AG04450 (cell line): ENCODE measurements at places on chromosomes 2 and 18. TPM values are rescaled to one million over a fixed set of nuclear protein-coding genes. Genes with fewer than 3 reads are reported as not detected.

PRSS56 gene
- not detected in 2 replicates for polyA plus RNA-seq

HTR2B gene
- polyA plus RNA-seq = 1.2 TPM in 2 replicates

SRD5A2 gene
- not detected in 2 replicates for polyA plus RNA-seq

GCKR gene
- 0.14 and 0.36 TPM in 2 replicates for polyA plus RNA-seq

ST6GAL2 gene
- 0.06 TPM in 1 of 2 replicates, not detected in the other for polyA plus RNA-seq

RUFY4 gene
- not detected in 2 replicates for polyA plus RNA-seq

SETBP1 gene
- polyA plus RNA-seq = 0.60 and 0.71 TPM in 2 replicates

GCG gene
- 0.27 TPM in 1 of 2 replicates, not detected in the other for polyA plus RNA-seq

FOXD4L1 gene
- 0.02 TPM in 1 of 2 replicates, not detected in the other for polyA plus RNA-seq

ABCG8 gene
- not detected in 2 replicates for polyA plus RNA-seq

LIPG gene
- 0.11 and 0.19 TPM in 2 replicates for polyA plus RNA-seq

MLPH gene
- 15.5 and 15.6 TPM in 2 replicates for polyA plus RNA-seq

UPP2 gene
- polyA plus RNA-seq = not detected in 2 replicates

- no peak for DNase-seq
Observed at GRCh38 chr2:7905756-7906155, 776.1 kb upstream of the ID2 start.

DNA sequence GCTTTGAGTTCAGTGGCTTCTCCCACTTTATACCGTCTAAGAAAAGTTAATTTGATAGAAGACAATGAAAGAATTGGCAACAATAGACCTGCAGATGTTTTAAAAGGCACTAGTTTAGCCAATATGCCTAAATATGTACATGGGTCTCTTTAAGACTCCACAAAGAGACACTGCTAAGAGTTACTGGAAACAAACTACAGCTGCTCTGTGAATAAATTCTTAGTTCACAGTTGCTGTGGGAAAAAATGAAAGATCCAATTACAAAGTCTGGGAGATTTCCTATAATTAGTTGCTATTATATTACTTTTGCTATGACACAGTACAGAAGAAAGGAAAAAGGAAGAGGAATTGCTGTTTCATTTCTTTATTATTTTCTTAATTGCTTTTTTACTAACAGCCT, 34.3 kb downstream of the SCN9A start:
- no peak for DNase-seq

DNA sequence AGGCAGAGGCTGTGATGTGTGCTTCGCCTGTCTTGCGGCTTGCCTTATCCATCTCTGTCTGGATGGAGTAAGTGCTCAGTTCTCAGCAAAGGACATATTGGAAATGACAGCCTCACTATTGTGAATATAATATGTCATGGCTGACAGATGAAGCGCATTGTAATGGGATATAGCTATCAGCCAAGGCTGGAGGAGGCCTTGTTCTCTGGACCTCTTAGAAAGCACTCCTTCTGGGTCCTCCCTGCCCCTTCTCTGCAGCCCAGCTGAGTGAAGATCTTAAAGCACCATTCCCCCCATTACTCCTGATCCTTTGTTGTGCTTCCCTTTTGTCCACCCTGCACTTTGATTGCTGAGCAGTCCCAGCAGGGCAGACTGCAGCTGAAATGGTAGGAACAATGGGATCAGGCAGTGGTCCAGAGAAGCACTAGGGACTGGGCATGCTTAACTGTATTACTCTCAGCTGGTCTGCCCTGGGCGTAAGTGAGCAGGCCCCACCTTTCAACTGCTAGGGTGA, 265.3 kb downstream of the SETBP1 start:
- DNase-seq = no peak

- DNase-seq = no peak
Observed at GRCh38 chr2:12663306-12664037, 53.3 kb upstream of the TRIB2 start.

DNA sequence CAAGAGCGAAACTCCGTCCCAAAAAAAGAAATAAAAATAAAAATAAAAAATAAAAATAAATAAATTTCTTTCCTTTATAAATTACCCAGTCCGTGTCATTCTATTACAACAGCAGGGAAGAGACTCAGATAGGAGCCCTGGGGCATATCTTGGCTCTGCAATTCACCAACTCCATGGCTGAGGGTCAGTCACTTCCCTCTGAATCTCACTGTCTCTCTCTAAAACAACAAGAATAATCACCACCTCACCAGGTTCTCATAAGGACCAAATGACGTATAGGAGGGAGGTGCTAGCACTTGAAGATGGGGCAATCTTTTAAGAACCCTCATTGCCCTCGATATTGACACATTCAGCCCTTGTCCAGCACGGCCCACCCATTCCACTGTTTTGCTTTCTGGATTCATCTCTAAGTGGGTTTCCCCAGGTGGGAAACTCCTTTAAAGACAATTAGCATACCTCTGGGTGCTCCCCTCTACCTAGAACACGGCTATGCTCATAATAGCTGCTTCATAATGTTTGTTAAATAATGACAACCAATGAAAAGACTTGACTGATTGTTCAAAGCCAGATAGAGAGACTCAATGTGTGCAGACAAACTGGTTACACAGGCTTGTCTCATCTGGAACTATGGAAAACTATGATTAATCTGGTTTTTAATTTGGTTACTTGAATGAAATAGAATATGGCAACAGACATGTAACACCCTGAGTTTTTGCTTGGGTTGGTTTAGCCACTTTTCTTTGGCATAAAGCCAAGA, 15.1 kb downstream of the MYCN start:
- no peak for DNase-seq

DNA sequence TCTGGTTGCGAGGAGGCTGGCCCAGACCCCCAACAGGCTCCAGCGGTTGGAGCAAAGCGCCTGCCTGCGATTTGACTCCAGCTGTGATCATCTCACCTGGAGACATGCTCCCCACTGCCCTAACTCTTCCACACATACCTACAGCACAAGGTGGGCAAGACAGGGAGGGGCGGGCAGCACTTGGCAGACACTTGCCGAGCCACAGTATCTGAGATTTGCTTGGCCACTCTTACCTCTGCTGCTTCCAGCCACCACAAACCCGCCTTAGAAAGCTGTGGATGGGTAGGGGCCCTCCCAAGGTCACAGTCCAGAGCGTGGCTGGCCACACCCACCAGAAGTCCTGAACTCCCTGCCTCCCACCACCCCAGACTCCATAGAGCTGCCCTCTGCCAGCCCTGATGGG, 8.2 kb downstream of the CYP26B1 start:
- DNase-seq = no peak

DNA sequence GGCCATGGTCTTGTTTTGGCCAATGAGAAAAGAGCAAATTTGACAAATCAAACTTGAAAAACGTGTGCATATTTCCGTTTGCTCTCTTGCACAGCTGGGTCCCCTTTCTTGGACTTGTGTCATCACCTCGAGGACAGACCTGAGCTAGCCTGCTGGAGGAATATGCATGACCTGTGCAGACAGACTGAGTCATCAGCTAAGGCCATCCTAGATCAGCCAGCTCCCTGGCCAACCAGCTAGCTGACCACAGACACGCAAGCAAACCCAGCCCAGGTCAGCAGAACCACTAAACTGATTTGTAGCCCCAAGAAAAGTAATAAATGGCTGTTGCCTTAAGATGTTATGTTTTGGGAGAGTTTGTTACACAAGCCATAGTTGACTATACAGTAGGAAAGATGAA, 61.3 kb upstream of the PAX3 start:
- no peak for DNase-seq

DNA sequence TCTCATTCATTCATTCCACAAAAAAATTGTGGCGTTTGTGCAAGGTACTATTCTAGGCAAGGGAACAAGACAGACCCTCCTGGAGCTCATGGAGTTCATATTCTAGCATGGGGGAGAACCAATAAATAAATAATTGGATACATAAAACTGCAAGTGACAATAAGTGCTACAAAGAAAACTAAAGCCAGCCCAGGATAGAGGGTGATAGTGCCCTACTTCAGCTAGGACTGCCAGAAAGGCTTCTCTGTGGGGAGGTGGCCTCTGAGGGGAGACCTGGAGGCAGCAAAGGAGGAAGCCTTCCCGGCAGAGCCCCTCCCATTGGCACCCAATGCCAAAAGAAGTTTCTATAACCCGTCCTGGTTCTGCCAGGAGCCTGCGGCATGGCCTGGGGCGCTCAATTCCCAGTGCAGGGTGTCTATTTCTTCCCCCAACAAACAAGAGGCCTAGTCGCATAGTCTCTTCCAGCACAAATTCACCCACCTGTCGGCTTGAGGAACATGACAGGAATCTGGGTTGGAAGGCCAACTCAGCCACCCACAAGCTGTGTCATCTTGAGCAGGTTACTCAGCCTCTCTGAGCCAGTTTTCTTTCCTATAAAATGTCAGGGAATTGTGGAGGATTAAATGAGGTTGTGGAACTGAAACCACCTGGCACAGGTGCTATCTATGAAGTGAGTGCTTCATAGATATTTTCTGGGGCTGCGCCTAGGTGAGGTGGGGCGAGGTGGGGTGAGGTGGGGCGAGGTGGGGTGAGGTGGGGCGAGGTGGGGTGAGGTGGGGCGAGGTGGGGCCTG, 94.3 kb downstream of the ZFP36L2 start:
- no peak for DNase-seq

DNA sequence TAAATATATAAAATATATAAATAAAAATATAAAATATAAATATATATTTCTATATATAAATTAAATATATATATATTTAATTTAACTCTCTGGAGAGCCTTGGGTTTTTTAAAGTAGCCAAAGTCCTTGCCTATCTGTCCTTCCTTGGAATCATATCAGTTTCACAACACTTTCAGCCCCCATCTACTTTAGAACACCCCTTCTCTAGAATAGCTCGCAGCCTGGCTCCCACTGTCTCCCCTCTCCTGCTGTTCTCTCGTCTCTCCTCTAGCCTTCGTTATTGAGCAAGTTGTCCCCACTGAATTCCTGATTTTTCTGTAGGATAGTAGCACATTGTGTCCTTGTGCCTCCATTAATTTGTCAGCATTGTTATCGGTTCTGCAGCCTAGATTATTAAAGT, 677.0 kb downstream of the RNF144A start:
- DNase-seq = no peak

GRCh38 chr2:69011611-69012157, 1.3 kb upstream of the ANTXR1 start:
- no peak for DNase-seq

GRCh38 chr2:74503506-74504475, 3.7 kb downstream of the PCGF1 start:
- DNase-seq = no peak

- no peak for DNase-seq
Observed at GRCh38 chr2:102358496-102358895, 2.9 kb downstream of the IL18R1 start.

DNA sequence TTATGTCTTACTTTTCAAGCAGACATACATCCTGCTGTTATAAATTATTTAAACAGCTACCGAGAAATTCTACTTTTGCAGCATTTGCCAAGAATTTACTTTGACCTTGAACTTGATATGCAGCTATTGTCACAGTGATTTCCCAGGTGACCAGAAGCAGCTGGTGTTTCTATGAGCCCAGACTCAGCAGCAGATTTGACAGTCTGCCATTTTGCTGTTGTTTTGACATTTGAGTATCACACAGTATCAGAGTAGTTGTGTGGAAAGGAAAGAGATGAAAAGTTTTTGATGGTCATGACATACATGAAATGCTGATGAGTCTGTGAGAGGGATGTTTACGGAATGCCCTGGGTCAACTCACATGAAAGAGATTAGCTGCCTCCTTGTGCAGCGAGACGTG, 6.6 kb upstream of the CCDC195 start:
- DNase-seq = no peak

DNA sequence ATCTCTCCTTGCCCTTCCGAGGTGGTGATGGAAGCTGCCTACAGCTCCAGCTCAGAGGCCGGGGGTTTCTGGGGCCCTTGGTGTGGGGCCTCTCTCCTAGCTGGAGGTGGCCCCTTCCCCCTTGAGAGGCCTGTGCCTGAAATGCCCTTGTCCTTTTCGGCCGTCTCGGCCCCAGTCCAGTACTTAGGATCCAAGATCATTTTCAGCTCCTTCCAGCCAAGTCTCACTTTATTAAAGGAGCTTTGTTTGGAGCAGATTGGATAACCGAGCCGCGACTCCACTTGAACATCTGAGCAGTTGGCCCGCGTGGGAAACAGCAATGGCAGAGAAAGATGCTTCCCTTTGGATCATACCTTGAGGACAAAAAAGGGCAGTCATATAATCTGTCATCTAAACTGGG, 125.0 kb downstream of the NEDD4L start:
- no peak for DNase-seq

DNA sequence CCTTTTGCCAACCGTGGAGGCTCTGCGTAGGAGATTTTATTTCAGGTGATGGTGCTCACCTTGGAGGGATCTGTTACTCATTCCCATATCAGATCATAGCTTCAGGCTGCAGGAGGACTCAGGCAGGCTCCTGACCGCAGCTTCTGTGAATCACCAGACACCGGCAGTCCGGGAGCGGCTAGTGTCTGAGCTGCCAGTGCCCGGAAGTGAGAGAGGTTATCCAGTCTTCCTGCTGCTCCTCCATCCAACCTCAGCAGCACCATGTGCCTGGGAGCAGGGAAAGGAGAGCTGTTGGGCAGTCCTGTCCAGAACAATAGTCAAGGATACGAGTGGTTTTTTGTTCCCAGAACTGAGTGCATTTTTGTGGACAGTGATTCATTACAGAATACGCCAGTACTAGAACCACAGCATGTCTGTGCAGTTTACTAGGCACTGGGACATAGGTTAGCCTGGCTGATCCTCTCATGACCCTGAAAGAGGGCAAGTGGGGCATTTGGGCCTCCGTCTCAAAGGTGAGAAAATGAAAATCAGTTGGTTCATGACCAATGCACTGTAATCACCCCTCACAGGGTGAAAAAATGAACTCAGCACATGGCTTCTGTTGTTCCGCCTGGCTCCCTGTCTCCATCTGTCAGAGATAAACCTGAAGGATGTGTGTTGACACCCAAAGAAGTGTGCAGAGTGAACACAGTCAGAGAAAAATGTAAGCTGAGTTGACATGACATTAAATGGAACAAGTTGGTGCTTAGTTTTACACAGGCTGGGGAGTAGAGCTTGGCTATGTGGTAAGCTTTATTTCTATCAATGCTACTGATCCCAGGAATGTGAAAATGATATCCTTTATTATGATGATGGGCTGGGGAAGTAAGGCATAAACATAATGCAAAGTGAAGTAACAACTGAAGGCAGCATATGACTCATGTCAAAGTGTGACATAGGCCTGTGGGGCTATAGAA, 12.2 kb downstream of the FHOD3 start:
- peak; percentile 91 for DNase-seq

GRCh38 chr2:127783101-127783500, 27.9 kb downstream of the WDR33 start:
- DNase-seq = no peak

DNA sequence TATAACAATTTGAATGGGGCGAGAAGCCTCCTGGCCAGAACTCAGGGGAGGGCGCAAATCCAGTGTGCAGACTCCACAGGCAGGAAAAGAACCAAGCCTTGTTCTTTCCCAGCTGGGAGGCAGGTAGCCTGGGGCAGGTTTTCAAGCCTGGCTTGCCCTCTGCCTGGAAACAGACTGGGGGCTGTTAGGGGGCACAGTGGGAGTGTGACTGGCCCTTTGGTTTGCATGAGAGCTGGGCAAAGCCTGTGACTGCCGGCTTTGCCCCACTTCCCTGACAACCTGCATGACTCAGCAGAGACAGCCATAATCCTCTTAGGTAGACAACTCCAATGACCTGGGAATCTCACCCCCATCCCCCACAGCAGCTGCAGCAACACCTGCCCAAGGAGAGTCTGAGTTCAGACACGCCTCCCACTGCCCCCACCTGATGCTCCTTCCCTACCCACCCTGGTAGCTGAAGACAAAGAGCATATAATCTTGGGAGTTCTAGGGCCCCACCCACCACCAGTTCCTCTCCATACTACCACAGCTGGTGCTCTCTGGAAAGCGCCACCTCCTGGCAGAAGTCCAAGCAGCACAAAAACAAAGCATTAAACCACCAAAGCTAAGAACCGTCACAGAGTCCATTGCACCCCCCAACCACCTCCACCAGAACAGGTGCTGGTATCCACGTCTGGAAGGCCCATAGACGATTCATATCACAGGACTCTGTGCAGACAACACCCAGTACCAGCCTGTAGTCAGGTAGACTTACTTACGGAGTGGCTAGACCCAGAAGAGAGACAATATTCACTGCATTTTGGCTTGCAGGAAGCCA, 402.5 kb downstream of the STK39 start:
- no peak for DNase-seq
